CD8-positive, alpha-beta memory T cell (primary cell): ENCODE measurements at places on chromosomes 7 and 10.

GRCh38 chr7:157679607-157680006 lies 342.8 kb downstream of the DNAJB6 start:
- DNase-seq = no peak

DNA sequence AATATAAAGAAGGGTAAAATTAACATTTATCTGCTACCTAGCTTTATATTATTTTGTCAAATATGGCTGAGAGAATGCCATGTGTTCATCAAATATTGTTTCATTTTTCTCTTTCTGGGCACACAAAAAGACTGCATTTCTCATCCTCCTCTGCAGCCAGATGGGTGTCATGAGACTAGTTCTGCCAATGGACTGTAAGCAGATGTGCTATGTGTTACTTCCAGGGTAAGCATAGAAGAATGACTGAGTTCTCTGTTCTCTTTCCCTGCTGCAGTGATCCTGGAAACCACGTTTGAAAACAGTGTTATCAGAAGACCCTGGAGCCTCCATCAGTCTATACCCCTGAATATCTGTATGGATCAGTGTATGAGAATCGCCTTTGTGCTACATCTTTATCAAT lies 24.1 kb upstream of the SLK start:
- DNase-seq = no peak

- DNase-seq = no peak
Measured at GRCh38 chr7:117017017-117017451, 63.7 kb downstream of the ST7 start.

DNA sequence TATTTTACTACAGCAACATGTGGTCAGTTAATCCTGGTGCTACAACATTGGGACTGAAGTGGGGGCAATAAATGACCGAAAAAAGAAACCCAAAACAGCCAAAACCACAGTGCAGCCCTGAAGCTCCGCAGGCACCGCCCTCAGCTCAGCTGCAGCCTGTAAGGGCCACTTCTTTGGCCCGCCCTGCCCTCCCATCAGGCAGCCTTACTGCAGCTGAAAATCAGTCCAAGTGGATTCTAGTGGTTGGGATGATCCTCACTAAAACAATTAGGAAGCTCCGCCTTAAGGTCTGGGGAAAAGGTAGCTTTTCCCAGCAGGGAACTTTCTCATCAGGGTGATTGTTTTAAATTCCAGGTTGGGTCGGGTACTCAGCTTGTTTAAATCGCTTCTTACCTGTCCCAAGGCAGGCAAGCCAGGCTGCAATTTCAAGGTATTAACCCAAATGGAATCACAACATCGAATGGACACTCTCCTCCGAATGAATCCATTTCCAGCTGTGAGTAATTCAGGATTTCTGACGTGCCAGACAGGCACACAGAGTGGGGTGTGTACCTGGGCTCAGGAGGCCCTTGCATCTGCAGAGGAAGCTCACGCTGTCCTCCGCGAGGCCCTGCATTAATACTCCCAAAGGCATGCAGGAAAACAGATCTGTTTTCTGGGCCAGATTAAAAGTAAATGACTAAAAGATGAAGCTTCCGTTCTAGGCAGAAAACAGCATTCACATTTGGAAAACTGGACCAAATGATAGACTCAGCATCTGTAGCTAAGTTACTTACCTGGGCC lies 104.3 kb downstream of the CREB5 start:
- DNase-seq = no peak

- DNase-seq = no peak
Measured at GRCh38 chr7:131224996-131225395, 102.7 kb upstream of the MKLN1 start.

- no peak for DNase-seq
Measured at GRCh38 chr7:37341033-37341630, 107.5 kb downstream of the ELMO1 start.

DNA sequence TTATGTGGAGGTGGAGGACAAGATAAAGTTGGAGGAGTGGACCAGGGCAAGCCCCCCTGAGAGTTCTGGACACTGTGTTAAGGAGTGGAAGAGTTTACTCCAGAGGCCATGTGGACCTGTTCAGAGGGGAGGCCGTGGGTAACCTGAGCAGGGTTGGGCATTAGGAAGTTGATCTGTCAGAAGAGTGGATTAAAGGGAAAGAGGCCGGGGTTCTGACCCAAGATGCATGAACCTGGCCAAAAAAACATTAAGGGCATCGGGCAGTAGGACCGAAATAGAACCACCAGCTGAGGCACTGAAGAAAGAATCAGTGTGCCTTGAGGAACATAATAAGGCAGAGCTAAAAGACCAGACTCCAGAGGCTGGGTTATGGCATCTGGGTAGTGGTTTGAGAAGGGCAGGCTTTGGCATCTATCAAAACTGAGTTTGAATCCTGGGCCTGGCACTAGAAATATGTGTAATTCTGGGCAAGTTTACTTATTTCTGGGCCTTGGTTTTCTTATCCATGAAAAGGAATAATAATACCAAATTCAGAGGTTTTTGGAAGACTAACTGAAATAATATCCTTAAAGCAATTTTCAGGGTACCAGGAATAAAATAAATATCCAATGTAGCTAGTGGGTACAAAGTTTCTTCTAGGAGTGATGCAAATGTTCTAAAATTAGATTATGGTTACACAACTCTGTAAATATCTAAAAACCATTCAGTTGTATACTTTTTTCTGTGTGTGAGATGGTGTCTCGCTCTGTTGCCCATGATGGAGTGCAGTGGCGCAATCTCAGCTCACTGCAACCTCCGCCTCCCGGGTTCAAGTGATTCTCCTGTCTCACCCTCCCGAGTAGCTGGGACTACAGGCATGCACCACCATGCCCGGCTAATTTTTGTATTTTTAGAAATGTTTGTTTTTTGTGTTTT lies 10.9 kb upstream of the FRAT1 start:
- DNase-seq = no peak

GRCh38 chr7:55500117-55500756 lies 72.1 kb downstream of the VOPP1 start:
- no peak for DNase-seq

DNA sequence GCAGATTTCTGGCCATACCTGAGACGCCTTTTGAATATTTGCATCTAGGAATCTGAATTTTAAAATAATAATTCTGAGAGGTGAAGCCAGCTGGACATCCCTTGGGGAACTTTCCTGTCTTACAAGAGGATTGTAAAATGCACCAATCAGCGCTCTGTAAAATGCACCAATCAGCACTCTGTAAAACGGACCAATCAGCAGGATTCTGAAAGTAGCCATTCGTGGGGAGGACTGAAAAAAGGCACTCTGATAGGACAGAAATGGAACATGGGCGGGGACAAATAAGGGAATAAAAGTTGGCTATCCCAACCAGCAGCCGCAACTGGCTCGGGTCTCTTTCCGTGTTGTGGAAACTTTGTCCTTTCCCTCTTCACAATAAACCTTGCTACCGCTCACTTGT lies 9.9 kb downstream of the PPIF start:
- DNase-seq = no peak

DNA sequence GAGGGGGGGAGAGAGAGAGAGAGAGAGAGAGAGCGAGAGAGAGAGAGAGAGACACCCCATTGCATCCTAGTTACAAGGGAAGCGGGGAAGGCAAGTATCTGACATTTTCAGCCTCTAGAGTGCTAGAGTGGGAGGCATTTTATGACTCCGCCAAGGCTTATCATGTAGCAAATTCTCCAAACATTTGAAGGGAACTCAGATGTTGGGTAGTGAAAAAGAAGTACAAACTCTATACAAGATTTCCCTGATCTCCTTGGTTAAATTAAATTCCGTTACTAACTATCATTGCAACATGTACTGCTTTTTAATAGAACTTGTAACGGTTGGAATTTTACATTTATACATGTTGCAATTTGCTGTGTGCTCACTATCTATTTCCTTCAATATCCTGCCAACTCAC lies 83.4 kb upstream of the FAM3C start:
- no peak for DNase-seq

DNA sequence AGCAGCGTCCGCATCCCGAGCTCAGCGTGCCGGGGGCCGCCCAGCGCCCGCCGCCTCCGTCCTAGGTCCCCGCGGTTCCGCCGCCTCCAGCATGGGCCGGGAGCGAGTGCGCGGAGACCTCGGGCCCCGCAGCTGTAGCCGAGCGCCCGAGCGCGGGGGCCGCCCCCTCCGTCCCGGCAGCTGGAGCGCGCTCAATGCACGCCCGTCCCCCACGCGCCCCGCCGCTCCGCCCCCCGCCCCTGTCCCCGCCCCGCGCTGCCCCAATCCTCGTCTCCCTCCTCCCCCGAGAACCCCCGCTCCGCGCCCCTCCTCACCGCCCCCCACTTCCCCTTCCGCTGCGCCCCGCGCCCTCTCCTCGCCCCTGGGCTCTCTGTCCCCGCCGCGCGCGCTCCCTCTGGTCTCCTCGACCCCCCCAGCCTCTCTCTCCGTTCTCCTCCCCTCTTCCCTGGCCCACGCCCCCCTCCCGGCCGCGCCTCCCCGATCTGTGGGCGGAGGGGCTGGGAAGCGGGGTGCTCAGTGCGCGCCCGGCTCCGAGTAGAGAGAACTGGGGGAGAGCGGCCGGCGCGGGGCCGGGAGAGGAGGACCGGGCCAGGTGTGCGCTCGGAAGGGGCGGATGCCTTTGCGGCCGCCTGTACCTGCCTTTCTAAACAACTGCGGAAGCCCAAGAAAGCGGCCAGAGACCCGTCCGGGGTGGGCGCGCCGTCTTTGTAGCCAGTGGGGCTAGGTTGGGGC lies at the start of gene VIPR2:
Gene VIPR2 (minus strand): TSS at position 110 of the 732 bp plus-strand sequence. CDS start 96 bp downstream, at position 14.
- peak; percentile 32 for DNase-seq

DNA sequence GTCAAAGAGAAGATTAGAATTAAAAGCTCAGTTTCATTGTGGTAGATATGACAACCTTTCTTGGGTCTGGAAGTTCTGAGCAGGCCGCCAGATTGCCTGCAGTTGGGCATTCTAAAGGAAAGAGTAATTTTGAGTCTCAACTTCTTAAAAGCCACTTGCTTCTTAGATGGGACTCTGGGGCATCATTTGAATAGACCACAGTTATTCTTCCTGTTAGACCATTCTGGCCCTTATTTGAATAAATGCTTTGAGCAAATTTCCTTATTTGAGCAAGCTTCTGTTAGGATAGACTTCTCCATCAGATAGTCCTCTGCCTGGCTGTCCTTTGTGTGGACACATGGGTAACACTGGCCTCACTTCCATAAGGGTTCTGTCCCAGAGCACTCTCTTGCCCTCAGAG lies 40.2 kb downstream of the SND1 start:
- no peak for DNase-seq

- DNase-seq = no peak
Measured at GRCh38 chr10:55329796-55330195, 528.8 kb upstream of the PCDH15 start.

DNA sequence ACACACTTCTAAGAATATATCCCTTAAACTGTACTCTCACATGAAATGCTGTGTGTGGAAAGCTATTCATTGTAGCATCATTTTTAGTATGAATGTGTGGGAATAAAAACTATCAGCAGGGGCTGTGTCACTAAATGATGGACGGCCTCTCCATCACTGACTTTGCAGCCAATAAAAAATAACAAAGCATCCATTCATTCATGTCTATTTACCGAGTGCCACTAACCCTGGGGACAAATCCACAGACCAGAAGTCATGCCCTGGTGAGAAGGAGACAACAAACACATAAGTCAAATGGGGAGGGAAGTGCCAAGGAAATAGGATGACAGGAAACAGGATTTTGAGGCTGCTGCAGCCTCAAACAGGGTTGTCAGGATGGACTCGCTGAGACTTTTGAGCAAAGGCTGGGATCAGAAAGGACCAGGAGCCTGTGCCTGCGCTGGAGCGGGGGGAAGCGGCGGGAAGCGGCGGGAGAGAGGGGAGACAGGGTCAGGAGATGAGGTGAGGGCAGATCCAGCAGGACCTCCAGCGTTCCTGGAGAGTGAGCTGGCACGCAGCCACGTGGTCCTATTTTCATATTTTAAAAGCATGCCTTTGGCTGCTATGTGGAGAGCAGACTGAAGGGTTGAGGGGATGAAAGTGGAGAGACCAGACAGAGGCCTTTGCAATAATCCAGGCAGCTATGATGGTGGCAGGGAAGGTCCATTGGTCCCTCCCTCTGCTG lies 2.2 kb upstream of the NOM1 start:
- no peak for DNase-seq

GRCh38 chr10:14751014-14751896 lies 23.4 kb downstream of the FAM107B start:
- no peak for DNase-seq

- no peak for DNase-seq
Measured at GRCh38 chr10:88119160-88119559, 255.7 kb downstream of the PTEN start.

GRCh38 chr7:151652111-151652510 lies 132.4 kb upstream of the RHEB start:
- no peak for DNase-seq

DNA sequence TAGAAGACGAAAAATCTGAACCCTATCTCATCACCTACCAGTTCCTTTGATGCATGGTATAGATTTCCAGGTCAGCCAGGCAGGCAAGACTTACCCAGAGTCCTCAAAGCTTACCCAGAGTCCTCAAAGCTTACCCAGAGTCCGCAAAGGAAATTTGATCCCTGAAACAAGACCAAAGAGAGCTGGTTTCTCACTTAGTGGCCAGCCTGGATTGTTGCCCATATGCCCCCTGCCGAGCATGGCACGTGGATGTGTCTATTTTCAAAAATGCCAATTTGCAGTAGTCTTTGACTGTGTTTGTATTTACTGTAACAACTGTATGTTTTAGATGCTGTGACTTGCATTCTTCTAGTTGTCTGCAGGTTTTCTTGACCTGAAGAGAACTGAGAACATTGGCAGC lies 120.2 kb upstream of the STARD3NL start:
- no peak for DNase-seq

GRCh38 chr7:136528329-136528728 lies 340.1 kb upstream of the CHRM2 start:
- no peak for DNase-seq

DNA sequence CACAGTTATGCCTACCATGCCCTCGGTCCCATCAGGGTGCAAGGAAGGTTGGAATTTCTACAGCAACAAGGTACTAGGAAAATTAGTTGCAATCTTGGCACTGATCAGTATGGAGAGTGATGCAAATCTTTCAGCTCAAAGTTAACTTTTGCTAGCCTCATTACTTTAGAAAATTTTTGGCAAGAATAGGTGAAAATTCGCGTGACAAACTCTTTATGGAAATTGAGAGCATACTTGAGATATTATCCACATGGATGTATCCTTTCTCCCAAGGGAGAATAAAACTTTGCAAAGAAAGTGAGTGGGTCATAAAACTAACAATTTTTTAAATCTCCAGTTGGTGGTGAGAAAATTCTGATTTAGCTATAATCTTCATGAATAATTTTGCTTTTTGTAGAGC lies 71.1 kb upstream of the SLC39A12 start:
- DNase-seq = no peak

GRCh38 chr7:36129048-36129534 lies 24.0 kb upstream of the EEPD1 start:
- DNase-seq = no peak

DNA sequence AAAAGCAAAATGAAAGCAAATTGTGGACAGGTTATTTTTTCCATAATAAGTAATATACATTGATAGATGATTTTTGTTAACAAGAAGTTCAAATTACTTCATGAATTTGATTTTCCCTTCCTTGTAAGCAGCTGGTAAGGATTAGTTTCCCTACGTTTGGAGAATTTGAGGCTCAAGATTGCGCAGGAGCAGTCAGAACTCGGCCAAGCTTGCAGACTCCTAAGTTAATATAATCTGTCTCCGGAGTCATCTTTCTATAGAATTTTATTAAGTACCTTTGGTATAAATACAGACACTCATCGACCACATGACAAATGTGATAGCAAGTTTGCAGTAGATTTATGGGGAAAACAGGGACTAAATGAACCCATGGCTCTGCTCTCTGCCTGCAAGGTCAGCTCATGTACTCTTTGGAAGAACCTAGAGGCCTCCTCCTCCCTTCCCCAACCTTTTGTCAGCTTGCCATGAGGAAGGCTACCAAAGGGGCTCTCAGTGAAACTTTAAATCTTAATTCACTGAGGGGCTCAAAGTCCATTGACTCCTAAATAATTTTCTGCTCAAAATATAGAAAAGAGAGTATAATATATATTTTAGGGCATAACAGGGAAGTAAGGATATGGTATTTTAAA lies 89.2 kb upstream of the CTTNBP2 start:
- DNase-seq = no peak
